Thymus (tissue), 14 donors: ENCODE measurements at places on chromosomes 2 and 18. TPM values are rescaled to one million over a fixed set of nuclear protein-coding genes. Genes with fewer than 3 reads are reported as not detected.

Gene MAP2
- total RNA-seq = 2.5 TPM

Gene ARHGAP15
- 182 TPM for total RNA-seq

Gene PAX3
- 0.05 TPM for total RNA-seq

Gene KIAA2012
- 0.19 TPM for total RNA-seq

GRCh38 chr2:31317396-31317795 is 83.4 kb downstream of the EHD3 start:
- peaks cover 23% of the 10 kb centered on the region for H3K4me1 ChIP-seq
- DNase-seq = peak; percentile 34
- no peak overlapping the region for H3K27ac ChIP-seq

DNA sequence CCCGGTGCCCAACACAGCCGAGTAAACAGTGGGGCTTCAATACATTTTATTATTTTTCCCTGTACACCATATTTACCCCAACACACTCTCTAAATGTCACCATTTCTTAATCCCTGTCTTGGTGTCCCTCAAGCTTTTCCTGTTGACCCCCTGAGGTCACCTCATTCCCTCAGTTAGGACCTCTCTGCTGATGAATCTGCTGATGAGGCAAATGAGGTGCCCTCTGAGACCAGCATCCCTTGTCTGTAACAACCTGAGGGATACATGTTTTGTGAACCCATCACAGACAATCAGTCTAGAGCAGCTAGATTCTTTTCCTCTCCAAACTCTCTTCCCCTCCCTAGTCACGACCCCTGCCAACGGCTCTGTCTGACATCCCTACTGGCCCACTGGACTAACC is 127.6 kb downstream of the FSHR start:
- no peak for DNase-seq
- H3K27me3 ChIP-seq = no peaks in the 10 kb centered on the region
- no peak overlapping the region for H3K4me3 ChIP-seq
- H3K4me1 ChIP-seq = no peaks in the 10 kb centered on the region

DNA sequence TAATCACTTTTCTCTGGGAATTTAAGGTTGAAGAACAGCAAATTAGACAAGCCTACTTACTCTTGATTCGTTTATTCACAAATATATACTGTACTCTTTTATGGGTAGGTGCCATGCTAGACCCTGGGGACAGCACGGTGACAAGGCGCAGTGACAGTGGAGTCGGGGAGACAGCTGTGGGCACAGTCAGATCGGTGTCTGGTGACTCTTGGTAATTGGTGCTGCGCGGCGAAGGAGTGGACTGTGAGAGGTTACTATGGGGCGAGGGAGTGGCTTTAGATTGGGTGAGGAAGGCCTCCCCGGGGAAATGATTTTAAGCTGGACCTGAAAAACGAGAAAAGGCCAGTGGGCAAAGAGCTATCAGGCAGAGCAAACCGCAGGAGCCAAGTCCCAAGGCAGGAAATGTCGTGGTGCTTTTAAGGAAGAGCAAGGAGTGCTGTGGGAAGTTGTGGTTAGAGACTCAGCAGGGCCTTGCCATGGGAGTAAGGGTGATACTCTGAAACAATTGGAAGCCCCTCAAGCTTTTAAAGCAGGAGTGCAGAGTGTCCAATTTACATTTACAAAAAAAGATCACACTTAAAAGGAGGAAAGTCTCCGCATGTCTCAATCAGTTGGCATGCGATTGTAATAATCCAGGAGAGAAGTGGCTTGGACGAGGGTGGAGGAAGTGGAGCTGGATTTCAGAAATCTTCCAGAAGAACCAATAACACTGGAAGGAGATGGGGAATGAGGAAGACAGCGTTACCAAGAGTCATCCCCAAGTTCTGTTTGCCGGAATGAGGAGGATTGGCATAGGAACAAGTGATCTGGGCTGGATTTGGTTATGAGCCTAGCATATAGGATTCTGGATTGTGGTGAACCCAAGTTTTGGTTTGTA is 36.1 kb upstream of the TXNDC2 start:
- DNase-seq = no peak
- no peaks in the 10 kb centered on the region for H3K36me3 ChIP-seq
- H3K4me3 ChIP-seq = no peak overlapping the region
- no peak overlapping the region for H3K27ac ChIP-seq
- H3K27me3 ChIP-seq = no peaks in the 10 kb centered on the region
- H3K4me1 ChIP-seq = peaks cover 10% of the 10 kb centered on the region
